RKO (cell line): ENCODE measurements at places on chromosomes 2 and 18.
A peak's percentile ranks its signal among the peaks of the same experiment; 100 is the strongest.

- no peak for DNase-seq
These were observed 123.8 kb downstream of the ERBB4 start for GRCh38 chr2:212414767-212415211.

DNA sequence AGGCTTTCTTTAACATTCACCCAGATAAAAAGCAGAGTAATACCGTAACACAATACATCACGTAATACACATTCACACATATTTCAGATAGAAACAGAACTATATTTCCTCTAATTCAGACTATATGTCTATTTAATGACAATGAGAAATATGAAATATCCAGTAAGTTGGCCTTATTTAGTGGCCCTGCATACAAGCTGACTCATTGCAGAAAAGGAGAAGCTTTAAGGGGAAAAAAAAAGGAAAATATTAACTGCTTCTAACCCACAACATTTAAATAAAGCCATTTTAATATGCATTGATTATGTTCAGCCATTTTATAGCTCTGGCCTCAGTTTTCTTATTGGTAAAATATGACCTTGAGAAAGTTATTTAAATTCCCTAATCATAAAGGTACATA, 94.8 kb downstream of the PPP1R1C start:
- DNase-seq = no peak

DNA sequence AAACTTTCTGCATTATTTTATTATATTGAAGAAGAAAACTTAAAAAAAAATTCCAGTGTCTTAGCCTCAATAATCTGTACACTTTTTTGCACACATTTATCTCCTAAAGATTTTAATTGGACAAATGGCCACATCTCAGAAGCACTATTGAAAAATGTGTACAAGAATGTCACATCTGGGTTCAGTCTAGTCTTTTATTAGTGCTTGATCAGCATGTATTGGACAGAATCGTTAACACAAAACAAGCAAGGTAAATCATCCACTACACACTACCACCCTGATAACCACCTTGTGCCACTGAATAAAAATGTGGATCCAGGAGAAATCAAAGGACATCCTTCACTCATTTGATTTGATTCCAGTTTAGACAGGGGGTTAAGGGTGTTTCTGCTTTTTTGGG, 554.8 kb downstream of the ARHGAP15 start:
- DNase-seq = no peak

DNA sequence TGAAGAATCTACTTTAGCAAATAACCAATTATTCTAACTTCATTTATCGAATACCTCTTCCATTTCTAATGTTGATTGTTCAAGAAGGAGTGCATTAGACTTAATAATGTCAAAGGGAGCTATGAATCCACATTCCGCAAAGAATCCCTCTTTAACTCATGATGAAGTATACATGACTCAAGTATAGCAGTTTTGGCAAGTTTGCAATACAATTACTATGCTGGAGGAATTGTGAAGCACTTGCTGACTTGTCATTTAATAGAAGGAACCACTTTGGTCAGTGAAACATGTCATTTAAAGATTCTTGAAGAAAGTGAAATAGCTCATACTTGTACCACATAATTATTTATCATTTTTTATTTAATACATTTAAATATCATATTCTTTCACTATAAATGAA, 125.1 kb downstream of the SLC39A10 start:
- peak; percentile 55 for DNase-seq

DNA sequence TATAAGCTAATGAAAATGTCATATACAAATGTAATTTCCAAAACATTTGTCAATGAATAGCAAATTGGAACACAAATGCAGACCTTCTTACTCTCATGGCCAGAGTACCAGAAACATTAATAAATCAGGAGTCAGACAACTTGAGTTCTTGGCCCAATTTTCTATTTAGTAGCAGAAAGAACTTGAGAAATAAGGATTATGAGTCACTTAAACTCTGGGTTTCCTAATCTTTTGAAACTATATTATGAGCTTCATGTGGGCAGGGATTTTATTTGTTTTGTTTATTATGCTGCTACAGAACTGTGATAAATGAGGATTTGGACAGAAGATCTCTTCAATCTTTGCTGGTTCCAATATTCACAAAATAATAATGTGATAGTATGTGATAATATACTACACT, 686.7 kb downstream of the NR4A2 start:
- no peak for DNase-seq

- no peak for DNase-seq
These were observed 651 bp downstream of the KCNK3 start for GRCh38 chr2:26692897-26693849.

DNA sequence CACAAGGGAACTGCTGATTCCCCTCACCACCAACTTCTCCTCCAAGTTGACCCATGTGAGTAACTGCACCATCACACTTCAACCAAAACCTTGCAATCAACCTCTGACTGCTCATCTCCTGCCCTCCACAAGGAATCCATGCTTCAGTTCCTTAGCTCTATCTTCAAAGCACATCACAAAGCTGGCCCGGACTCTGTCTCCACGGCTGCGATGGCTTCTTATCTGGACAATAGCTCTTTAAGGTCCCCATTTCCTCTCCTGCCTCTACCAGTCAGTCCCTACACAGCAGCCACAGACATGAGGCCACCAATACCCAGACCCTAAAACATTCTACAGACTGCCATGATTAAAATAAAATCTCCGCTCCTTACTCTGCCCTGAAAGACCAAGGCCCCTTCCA, 25.7 kb downstream of the MBOAT2 start:
- no peak for DNase-seq

GRCh38 chr2:77018219-77018618, 504.0 kb downstream of the LRRTM4 start:
- no peak for DNase-seq

DNA sequence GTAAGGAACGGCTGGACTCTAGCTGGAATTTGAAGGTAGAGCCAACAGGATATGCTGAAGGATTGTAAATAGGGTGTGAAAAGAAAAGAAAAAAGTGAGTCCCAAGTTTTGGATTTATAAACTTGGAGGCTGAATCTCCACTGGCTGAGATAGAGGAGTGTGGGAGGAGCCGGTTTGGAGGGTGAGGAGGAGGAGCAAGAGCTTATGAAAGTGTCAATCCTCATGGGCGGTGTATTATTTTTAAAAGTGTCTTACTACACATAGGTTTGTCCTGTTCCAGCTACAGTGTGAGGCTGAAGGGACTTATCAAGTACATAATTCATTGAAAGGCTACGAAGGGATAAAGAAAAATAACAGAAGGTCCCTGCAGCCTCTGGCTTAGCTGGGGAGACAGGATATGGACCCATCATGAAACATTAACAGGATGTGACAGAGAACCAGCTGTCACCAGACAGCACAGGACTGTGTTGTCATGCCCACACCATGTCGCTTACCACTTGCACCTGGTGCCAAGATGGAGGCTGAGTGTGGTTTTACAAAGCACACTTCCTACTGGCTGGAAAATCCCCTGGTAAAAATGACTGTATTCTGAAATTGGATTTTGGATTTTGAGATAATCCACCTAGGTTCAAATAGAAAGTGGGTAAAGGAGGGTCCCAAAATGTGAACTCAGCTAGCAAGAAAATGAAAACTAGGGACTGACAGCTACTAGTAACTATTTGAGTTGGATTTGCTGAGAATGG, 2.5 kb upstream of the MREG start:
- DNase-seq = peak; percentile 45
